ENCODE measurements at places on chromosomes 4 and X.

DNA sequence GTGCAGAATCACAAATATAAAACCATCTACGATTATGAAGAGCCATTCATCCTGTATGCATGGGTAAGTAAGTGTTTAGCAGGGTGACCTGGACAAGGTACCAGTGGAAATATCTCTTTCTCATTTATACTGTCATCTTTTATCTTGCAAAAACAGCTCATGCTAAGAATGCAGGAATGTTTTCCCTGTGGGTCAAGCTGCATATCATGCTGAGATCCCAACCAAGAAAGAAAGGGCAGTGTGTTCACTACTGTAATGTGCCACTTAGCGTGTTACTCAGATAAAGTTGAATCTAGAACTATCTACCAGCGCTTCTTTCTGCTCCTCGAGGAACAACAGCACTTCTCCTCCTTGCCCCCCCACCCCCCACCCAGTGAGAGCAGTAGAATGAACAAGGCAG lies 212.7 kb upstream of the TBL1X start:
- no peak for DNase-seq

GRCh38 chr4:113452868-113453620 lies 308.5 kb downstream of the CAMK2D start:
- no peak for DNase-seq

GRCh38 chr4:140662082-140662869 lies 93.5 kb upstream of the UCP1 start:
- DNase-seq: no peak

GRCh38 chrX:134552351-134552750 lies 92.4 kb downstream of the HPRT1 start:
- no peak for DNase-seq

- DNase-seq: no peak
Observed at GRCh38 chr4:142281999-142282398, 564.1 kb downstream of the INPP4B start.

DNA sequence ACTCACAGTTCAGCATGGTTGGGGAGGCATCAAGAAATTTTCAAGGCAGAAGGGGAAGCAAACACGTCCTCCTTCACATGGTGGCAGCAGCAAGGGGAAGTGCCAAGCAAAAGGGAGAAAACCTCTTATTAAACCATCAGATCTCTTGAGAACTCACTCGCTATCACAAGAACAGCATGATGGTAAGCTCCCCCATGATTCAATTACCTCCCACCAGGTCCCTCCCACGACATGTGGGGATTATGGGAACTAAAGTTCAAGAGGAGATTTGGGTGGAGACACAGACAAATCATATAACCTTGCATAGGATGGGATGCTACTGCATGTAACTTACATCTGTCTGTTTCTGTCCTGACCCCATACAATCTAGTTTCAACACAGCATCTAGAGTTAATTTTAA lies 511.8 kb upstream of the ARX start:
- no peak for DNase-seq

DNA sequence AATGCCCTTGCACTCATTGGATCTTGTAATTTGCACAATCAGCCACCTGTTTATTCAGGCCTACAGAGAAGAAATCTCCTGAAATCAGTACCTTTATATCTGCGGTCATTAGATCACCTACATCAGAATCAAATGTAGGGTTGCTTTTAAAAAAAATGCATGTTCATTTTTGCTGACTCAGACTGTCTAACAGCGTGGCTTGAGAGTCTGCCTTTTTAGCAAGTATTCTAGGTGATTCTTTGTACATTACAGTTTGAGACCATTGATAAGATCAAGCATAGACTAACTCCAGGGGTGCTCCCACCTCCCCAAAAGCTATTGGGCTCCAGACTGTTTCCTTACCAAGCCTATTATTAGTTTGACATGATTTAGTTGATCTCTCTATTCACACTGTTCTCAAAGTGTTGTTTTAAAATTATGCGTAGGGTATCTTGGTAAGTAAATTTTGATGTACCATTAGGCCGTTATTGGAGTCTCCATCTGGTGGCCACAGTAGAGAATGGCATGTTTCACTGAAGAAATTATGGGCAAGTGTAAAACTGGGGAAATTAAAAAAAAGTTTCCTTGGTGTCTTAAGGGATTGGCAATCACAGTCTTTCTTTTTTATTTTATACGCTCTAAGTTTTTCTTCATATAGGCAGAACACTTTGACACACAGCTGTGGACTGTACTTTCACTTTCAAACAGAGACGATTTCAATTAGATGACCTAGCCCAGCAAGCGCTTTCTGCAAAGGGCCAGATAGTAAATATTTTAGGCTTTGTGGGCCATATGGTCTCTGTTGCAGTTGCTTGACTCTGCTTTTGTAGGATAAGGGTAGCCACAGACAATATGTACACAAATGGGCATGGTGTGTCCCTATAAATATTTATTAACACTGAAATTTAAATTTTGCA lies 33.7 kb upstream of the MSL3 start:
- DNase-seq: peak; percentile 2

GRCh38 chrX:131725001-131725654 lies 181.3 kb downstream of the OR13H1 start:
- no peak for DNase-seq

GRCh38 chr4:68373513-68373912 lies 23.6 kb upstream of the YTHDC1 start:
- DNase-seq: no peak

DNA sequence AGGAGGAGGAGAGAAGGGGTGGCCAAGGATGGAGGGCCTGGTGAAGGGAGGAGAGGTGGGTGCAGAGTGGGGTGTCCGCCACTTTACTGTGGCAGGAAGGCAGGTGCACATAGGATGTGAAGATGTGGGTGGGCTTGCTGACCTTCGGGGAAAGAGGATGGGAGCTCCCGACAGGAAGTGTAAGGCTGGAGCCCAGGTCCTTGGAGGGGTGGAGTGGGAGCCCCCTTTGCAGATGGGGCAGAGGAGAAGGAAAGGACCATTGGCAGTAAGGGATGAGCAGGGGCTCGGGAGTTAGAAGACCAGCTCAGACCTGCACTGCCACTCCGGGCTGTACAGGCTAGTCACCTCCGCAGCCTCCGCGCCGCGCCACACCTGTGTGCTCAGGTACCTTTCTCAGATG lies 89.5 kb downstream of the EVC start:
- DNase-seq: no peak

- no peak for DNase-seq
Observed at GRCh38 chr4:184370711-184371389, 103.5 kb downstream of the IRF2 start.

DNA sequence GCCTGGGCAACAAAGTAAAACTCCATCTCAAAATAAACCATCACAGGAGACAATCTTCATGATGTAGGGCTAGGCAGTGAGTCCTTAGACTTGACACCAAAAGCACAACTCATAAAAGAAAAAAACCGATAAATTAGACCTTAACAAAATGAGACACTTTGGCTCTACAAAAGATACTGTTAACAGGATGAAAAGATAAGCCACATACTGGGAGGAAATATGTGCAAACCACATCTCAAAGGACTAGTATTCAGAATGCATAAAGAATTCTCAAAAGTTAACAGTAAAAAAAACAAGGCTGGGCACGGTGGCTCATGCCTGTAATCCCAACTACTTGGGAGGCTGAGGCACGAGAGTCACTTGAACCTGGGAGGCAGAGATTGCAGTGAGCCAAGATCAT lies 13.2 kb downstream of the EFHC2 start:
- no peak for DNase-seq

- no peak for DNase-seq
Observed at GRCh38 chr4:12880844-12881243, 603.3 kb downstream of the RAB28 start.

GRCh38 chrX:138775517-138775916 lies 64.0 kb upstream of the FGF13 start:
- peak; percentile 2 for DNase-seq

GRCh38 chr4:24594887-24595286 lies 10.5 kb upstream of the DHX15 start:
- DNase-seq: no peak

DNA sequence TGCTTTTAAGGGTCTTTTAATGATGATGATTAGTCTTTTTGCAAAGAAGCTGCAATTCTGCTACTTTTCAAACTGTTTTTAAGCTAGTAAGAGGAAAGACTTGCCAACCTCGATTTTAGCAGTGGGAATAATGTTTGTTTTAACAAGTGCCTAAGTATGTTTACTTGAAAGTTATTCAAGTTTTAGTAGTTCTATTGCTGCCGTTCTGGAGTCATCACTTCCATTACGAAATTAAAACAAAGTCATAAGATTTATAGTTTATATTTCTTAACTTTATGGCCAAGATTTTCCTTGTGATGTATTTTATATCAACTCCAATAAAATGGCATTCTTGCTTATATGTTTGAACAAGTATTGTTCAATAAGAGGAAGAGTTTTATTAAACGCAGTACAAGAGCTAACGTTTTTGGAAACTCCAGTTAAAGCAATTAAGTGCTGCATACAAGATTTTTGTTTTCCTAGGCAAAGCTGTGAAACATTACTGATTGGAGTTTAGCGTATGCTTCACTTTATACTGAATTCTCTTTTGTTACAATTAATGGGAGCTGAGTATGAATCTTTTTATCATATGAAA lies 211.3 kb downstream of the TENM3 start:
- no peak for DNase-seq

GRCh38 chrX:84133023-84133422 lies 55.0 kb downstream of the RPS6KA6 start:
- no peak for DNase-seq

DNA sequence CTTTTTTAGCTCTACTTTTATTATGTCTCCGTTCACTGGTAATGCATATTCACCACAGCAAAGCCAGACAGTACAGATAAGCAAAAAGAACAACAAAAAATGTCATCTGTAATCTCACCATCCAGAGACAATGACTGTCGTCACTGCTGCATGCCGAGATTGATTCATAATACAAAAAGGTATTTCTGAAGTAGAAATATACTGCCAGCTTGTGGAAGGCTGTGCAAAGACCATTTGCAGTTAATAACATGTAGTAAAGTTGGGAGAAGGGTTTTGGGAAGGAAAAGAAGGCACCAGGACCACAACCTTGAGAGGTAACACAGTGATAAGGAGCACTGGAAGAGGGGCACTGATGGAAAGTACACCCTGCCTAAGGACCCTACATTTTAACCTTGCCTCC lies 223.0 kb upstream of the ZIC3 start:
- DNase-seq: no peak

DNA sequence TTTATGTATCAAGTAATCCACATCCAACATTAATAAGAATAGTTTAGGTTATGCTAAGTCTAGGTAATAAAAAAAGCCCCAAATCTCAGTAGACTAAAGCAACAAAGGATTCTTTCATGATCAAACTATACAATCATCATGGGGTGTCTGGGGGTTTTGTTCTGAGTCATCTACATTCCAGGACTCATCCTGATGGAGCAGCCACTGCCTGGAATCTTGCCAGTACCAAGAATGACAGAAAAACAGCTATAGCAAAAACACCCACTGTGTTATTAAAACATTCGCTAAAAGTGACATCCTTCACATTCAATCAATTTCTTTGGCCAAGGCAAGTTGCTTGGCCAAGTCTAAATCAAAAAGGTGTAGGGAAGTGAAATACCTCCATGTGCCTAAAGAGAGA lies 3.9 kb upstream of the ARHGEF38 start:
- no peak for DNase-seq

DNA sequence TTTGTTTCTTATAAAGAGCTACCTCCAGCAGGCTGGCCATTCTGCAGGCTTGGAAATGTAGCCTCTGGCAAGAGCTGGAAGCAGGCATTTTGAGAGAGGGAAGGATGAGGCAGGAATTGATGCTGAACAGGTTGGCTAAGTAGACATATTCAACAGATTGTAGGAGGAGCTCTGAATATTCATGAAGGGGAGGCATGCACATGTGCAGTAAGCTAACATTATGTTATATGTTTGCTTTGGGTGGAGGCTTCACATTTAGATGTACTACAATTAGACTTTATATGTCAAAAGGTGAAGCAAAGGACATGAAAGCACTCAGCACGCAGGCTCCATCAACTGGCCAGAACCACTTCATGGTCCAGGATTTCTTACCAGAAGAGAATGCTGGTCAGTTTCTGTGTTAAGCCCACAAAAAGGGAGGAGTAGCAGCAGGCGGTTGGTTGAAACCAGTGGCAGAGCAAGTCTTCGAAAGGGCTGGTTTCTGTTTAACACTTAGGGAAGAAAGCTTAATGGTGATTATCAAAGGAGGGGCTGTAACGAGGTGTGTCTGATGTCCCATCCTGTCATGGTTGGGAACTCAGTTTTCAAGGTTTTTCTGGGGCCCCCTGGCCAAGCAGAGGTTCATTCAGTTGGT lies 54.8 kb downstream of the FGFBP1 start:
- DNase-seq: no peak

- DNase-seq: no peak
Observed at GRCh38 chr4:182301736-182302135, 58.5 kb downstream of the TENM3 start.

GRCh38 chrX:140507982-140508305 lies 3.1 kb upstream of the SOX3 start:
- DNase-seq: no peak

GRCh38 chr4:7890635-7891393 lies 48.8 kb downstream of the AFAP1 start:
- peak; percentile 57 for DNase-seq

DNA sequence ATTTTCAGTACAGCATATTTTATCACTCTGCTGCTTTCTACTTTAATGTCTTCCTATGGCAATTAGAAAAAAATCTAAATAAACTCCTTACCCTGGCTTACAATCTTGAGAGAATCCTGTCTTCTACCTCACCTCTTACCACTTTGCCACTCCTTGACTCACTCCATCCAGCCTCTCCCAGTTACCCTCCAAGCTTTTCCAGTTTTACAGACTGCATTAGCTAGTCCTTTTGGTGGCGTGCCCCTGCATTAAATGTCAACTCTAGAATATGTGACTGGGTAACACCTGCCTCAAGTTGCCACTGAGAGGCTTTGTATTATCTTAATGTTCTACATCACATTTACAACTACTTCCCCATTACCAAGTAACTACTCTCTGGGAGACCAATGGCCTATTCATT lies 7.5 kb upstream of the CDKL2 start:
- DNase-seq: no peak

- no peak for DNase-seq
Observed at GRCh38 chr4:186948361-186949242, 224.9 kb upstream of the FAT1 start.

DNA sequence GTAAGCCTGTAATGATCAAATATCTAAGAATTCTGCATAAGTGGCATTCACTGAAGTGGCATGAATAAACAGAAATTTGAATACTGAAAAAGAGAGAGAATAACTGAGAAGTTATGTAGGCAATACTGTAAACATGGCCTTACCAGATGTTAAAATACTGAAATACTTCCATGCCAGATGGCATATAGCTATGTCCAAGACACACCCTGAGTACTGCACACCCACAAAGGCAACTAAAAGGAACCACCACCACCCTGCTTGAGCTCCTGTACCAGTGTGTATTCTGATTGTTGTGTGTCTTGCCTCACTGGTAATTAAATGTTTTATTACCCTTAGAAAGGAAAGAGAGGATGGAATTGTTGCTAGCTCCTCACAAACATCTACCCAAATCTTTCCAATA lies 192.1 kb downstream of the ADAMTS3 start:
- DNase-seq: no peak

GRCh38 chr4:89404530-89404929 lies 96.9 kb upstream of the GPRIN3 start:
- no peak for DNase-seq

- DNase-seq: no peak
Observed at GRCh38 chr4:165493359-165493758, 114.6 kb downstream of the CPE start.
